ENCODE measurements at places on chromosomes 7 and 10. TPM values are rescaled to one million over a fixed set of nuclear protein-coding genes. Genes with fewer than 3 reads are reported as not detected.

The EIF5AL1 gene
- 1.5 TPM for polyA plus RNA-seq

The UNCX gene
- not detected for polyA plus RNA-seq

The MRLN gene
- not detected for polyA plus RNA-seq

The NKX2-3 gene
- not detected for polyA plus RNA-seq

The SFRP4 gene
- 8.4 TPM for polyA plus RNA-seq

The ASB15 gene
- not detected for polyA plus RNA-seq

The TAS2R41 gene
- polyA plus RNA-seq: not detected

The DPY19L1 gene
- 47.5 TPM for polyA plus RNA-seq

The DNAH11 gene
- polyA plus RNA-seq: 0.01 TPM

The CALHM3 gene
- polyA plus RNA-seq: 0.17 TPM
